ENCODE measurements at places on chromosomes 6 and 20. TPM values are rescaled to one million over a fixed set of nuclear protein-coding genes. Genes with fewer than 3 reads are reported as not detected.

Gene PACRG
- total RNA-seq: 0.36 TPM

- DNase-seq: no peak
Measured at GRCh38 chr6:13641315-13641714, 26.2 kb downstream of the NOL7 start.

GRCh38 chr6:13117570-13117969 is 210.8 kb downstream of the TBC1D7 start:
- no peak for DNase-seq

GRCh38 chr6:20566109-20566508 is 31.9 kb downstream of the CDKAL1 start:
- DNase-seq: no peak

DNA sequence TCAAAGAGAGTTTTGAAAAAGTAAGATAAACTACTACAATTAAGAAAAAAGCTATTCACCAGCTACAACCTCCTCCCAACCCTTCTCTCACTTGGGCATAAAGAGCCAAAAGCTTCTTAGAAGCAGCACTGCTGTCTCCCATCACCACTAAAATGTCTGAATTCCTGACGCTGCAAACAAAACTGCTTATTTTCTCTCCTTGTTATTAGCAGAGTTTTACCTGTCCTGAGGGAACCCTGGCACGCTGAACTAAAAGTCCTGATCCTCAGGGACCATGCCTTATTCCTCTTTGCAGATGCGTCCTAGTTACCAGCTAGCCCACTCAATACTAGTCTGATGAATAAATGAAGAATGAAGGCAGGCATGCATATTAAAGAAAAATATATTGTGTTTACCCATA is 1.1 kb downstream of the HACE1 start:
- no peak for DNase-seq

DNA sequence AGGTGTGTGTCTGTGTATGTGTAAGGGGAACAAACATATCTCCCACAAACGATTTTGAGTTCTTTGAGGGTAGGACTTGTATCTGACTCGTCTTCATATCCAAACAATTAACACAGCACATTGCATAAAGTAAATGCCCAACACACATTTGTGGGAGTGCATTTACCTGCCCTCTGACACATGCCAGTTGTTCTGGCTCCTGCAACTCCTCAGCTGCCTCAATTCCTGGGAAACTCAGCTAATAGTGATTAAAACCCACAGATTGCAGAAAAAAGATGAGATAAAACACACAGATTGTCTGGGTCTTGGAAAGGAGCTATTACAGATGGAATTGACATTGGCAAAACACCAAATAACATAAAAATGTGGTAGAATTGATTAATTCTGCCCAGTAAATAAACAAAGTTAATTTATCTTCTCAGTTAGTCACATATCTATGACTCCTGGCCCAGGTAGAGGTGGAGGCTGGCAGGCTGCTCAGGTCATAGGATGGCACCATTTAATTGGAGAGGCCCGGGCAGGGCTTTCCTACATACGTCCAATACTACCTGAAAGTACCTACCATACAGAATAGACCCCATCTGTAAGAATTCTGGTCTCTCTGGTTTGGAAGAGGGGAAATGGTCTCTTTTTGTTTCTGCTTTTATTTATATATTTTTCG is 71.5 kb upstream of the IFNGR1 start:
- no peak for DNase-seq

DNA sequence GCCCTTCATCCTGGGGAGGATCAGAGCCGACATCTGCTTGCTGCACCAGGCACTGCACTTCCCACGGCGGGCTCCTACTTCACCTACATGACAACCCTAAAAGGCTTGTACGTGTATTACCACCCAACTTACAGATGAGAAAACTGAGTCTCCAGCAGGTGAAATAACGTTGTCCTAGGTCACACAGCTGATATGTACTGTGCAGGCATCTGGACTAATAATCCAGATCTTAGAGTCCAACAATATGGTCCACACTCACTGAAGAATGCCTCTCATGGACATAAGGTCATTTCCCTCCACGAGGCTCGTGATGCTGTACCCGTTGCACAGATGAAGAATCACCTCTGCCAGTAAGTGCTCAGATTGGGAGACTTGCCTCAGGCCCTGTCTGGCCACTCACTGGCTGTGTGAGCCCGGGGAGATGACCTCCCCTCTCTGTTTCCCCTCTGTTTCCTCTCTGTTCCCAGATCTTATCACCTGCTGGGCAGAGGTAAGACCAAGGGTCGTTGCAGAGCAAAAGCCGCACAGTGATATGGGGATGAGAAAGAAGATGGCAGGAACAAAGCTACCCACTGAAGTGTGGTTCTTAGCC is 32.1 kb downstream of the TGM2 start:
- DNase-seq: no peak

Gene BEND6
- total RNA-seq: not detected

Gene TAF8
- total RNA-seq: 36.7 TPM

Gene TUBB2B
- total RNA-seq: 0.20 TPM

DNA sequence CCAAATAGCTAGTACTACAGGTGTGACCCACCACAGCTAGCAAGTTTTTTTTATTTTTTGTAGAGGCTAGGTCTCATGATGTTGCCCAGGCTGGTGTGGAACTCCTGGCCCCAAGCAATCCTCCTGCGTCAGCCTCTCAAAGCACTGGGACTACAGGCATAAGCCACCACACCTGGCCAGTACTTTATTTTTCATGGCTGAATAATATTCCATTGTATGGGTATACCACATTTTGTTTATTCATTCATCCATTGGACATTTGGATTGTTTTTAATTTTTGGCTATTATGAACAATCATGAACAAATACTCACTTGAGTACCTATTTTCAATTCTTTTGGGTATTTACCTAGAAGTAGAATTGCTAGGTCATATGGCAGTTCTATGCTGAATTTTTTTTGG is 7.0 kb upstream of the NXT1 start:
- DNase-seq: no peak

Gene GNRH2
- total RNA-seq: 2.1 TPM

DNA sequence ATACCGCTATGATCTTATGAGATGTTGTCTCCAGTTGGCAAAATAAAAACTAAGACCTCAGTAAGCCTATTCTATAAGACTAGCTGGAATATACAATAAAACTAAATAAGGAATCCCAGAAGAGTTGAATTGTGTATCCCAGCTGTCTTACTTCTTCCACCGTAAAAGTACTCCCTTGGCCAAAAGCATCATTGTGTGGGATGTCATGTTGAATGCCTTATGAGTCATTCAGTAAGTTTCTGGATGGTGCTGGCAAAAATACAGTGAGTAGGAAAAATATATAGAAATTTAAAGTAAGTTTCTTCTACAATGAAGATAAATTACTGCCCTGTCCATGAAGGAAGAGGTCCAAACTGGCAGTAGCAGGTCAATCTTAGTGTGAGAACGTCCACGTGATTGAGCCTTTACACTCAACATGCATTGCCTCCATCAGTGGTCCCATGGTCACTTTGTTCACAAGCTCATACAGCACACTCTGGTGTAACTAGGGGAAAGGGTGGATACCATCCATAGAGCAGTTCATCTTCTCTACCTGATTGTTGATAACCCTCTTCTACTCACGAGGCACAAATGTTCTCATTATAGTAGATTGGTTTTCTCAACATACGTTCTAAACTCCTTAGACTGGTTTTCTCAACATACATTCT is 13.7 kb upstream of the ZNF318 start:
- no peak for DNase-seq

Gene SYCP2L
- not detected for total RNA-seq

DNA sequence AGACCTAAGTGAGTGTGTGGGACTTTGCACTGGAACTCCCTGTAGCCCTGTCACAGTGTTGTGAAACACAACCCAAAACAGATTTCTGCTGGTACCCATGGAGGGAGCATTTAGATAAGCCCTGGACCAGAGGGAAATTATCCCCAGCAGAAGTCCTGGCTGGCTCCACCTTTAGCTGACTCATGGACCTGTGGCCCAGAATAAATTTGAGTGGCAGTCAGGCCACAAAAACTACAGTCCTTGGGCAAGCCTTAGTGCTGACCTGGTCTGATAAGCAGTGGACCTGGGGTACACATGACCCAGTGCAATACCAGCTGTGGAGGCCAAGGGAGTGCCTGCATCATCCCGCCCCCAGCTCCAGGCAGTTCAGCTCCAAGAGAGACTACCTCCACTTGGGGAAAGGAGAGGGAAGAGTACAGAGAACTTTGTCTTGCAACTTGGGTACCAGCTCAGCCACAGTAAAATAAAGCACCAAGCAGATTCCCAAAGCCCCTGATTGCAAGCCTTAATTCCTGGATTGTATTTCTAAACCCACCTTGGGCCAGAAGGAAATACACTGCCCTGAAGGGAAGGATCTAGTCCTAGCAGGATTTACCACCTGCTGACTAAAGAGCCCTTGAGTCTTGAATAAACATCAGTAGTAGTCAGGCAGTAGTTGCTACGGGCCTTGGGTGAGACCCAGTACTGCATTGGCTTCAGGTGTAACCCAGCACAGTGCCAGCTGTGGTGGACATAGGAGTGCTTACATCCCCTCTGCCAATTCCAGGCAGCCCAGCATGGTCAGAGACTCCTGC is 140.4 kb upstream of the COL21A1 start:
- no peak for DNase-seq

DNA sequence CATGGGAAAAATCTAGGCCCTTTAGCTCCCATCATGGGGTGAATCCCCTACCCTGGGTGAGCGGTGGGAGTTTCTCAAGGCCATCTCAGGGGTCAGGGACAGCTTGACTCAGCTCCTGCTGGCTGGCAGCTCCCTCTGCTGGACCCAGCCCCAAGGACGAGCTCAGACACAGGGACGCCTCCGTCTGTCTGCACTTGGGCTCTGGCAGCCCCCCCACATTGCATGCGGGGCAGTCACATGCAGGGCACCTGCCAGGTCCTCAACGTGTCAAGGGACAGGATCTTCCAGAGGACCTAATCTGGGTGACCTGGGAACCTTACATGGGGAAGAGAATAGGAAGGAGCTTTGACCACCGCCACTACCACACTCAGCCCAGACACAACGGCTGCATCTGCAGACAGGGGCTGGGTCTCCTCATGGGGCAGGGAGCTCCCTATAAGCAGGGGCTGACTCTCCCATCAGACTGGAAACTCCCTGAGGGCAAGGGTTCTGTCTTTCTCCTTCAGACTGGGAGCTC is 173.4 kb downstream of the MRPL14 start:
- DNase-seq: no peak

DNA sequence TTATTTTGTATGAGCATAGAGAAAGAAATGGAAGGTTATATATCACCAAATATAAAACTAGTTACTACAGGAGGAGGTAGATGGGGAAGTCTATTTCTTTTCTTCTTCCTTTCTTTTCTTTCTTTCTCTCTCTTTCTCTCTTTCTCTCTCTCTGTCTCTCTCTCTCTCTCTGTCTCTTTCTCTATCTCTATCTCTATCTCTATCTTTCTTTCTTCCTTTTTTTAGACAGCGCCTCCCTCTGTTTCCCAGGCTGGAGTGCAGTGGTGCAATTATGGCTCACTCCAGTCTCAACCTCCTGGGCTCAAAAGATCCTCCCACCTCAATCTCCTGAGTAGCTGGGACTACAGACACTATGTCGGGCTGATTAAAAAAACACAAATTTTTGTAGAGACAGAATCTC is 10.2 kb upstream of the SGK1 start:
- DNase-seq: no peak

- no peak for DNase-seq
Measured at GRCh38 chr6:20998748-20999448, 464.6 kb downstream of the CDKAL1 start.

DNA sequence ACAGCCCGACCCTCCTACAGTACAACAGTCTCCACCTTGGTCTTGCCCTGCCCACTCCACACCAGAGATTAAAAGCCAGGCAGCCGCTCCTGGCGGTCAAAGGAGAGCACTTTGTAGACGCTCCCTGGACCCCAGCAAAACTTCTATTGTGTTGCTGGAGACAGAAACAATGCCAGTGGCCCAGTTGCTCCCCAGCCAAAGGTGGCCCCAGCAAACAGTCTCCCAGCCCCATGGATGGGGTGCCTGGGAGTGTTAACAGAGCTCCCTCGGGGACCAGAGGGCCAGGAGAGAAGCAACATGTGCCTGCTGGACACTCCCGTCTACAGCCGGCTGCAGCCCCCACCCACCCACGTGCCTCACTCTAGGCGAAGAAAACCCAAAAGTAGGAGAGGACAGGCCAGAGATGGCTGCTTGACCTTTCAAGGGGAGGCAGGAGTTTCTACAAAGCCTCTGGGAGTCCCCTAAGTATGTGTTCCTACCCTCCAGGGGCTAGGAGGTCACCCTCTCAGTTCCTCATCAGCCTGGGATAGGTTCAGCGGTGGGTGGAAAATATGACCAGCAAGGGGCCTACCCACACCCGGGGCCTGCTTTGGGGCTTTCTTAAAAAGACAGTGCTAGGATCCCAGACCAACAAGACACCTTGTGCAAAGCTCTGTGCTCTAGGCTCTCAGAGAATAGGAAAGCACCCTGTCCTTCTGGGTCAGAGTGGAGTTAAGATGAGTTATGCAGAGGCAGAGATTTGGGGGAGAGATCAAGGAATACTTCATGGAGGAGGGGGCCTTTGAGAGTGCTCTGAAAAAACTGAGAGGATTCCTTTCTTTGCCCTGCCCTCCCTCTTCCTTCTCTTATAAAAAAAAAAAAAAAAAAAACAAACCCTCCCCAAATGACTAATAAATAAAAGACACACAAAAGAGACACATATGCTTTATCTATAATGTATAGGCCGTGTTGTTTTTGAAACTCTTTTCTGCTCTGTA is 19.0 kb upstream of the PREX1 start:
- DNase-seq: no peak

DNA sequence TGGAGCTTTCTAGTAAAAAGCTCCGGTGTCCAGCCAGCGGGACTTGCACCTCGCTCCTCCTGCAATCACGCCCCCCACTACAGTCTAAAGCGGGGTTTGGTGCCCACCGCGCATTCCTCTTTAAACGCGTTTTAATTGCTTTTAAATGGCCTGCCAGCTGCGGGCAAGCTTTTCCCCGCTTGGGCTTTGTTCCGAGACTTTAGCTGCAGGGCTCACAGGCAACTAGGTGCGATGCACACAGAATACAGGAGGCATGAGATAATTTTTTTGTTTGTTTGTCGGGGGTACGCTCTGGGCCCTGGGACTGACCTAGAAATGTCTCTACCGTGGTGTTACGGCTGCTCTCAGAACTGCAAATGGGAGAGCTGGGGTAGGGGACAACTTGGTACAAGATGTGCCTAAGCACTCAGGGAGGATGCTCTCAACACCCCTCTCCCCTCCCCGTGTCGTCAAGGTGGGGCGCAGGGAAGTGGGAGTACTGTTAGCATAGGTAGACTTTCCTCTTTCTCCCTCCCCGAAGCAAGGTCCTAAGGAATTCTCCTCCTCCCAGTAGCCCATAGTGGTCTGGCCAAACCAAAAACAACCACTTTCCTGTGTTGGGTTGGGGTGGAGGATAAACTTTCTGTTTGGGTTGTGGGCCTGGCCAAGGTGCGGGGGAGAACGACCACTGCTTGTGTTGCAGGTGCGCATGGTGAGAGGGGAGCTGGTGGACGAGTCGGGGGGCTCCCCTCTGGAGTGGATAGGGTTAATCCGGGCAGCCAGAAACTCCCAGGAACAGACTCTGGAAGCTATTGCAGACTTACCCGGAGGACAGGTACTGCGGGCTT is 1.6 kb downstream of the PRDM13 start:
- no peak for DNase-seq

- no peak for DNase-seq
Measured at GRCh38 chr20:55086421-55086820, 611.0 kb downstream of the DOK5 start.

GRCh38 chr6:116595247-116595646 is 21.0 kb upstream of the RSPH4A start:
- no peak for DNase-seq
